ENCODE measurements at places on chromosomes 1 and 21. TPM values are rescaled to one million over a fixed set of nuclear protein-coding genes. Genes with fewer than 3 reads are reported as not detected.

Gene TMEM50A
- 96.7 TPM for total RNA-seq

Gene LCE2C
- total RNA-seq, result not detected

DNA sequence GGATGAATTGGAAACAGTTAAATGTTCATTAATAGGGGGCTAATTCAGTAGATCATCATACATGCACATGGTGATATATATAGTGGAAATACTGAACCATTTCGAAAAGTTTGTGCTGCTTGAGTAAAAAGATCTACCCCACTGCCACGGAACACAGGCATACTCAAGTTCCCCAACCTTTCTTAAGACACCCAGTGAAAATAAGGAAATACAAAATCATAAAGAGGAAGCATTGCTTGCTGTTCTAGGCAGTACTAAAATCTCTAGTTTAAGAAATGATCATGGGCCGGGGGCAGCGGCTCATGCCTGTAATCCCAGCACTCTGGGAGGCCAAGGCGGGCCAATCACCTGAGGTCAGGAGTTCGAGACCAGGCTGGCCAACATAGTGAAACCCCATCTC lies 37.6 kb upstream of the KIRREL1 start:
- H3K4me1 ChIP-seq, result no peaks in the 10 kb centered on the region
- peaks cover 7% of the 10 kb centered on the region for H3K27me3 ChIP-seq
- H3K36me3 ChIP-seq, result no peaks in the 10 kb centered on the region
- H3K27ac ChIP-seq, result no peak overlapping the region
- no peak for DNase-seq
- H3K4me3 ChIP-seq, result no peak overlapping the region

DNA sequence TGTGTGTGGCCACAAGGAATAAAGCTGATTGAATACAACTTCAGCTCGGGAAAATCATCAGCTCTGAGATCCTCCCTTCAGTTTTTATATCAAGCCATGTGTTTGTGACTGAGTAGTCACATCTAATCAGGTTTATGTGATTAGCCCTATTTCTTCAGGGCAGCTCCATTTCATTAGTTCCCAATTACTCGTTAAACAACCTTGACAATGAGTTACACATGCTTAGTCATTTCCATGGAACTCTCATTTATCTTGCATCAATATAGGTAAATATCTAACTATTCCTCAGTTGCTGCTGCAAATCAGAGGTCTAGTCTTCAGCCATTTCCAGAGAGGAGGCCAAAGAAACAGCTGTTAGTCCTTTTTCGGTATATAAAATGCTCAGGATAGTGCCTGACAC lies 16.3 kb downstream of the CRB1 start:
- H3K36me3 ChIP-seq, result no peaks in the 10 kb centered on the region
- H3K27ac ChIP-seq, result no peak overlapping the region
- H3K27me3 ChIP-seq, result no peaks in the 10 kb centered on the region
- no peaks in the 10 kb centered on the region for H3K4me1 ChIP-seq
- H3K4me3 ChIP-seq, result no peak overlapping the region

GRCh38 chr1:52157582-52157981 lies 15.7 kb downstream of the ZFYVE9 start:
- H3K27me3 ChIP-seq, result no peaks in the 10 kb centered on the region
- H3K4me1 ChIP-seq, result peaks cover 31% of the 10 kb centered on the region
- no peak overlapping the region for H3K4me3 ChIP-seq
- DNase-seq, result no peak
- no peaks in the 10 kb centered on the region for H3K36me3 ChIP-seq

DNA sequence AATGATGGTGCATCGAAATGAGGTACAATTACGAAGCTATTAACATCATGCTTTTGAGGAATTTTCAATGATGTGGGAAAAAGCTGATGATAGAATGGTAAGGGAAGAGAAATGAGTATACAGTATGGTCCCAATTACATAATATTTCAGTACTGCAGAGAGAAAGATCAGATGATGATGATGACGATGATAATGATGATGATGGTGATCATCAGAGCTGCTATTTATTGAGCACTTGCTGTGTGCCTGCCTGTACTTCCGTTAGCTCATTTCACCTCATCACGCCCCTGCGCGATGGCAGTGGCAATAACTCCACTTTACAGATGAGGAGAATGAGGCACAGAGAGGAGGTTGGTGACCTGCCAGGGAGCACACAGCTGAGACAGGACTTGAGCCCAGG lies 620.8 kb downstream of the MATN1 start:
- no peak overlapping the region for H3K27ac ChIP-seq
- H3K36me3 ChIP-seq, result no peaks in the 10 kb centered on the region
- H3K4me3 ChIP-seq, result no peak overlapping the region
- H3K27me3 ChIP-seq, result peaks cover 51% of the 10 kb centered on the region
- DNase-seq, result no peak

Gene SYPL2
- 35.7 TPM for total RNA-seq

Gene FAM72B
- 0.38 TPM for total RNA-seq

GRCh38 chr1:233897325-233898162 lies 6.9 kb upstream of the SLC35F3 start:
- no peak overlapping the region for H3K4me3 ChIP-seq
- H3K27ac ChIP-seq, result no peak overlapping the region
- no peaks in the 10 kb centered on the region for H3K4me1 ChIP-seq
- no peak for DNase-seq
- peaks cover 26% of the 10 kb centered on the region for H3K27me3 ChIP-seq
- H3K36me3 ChIP-seq, result no peaks in the 10 kb centered on the region

DNA sequence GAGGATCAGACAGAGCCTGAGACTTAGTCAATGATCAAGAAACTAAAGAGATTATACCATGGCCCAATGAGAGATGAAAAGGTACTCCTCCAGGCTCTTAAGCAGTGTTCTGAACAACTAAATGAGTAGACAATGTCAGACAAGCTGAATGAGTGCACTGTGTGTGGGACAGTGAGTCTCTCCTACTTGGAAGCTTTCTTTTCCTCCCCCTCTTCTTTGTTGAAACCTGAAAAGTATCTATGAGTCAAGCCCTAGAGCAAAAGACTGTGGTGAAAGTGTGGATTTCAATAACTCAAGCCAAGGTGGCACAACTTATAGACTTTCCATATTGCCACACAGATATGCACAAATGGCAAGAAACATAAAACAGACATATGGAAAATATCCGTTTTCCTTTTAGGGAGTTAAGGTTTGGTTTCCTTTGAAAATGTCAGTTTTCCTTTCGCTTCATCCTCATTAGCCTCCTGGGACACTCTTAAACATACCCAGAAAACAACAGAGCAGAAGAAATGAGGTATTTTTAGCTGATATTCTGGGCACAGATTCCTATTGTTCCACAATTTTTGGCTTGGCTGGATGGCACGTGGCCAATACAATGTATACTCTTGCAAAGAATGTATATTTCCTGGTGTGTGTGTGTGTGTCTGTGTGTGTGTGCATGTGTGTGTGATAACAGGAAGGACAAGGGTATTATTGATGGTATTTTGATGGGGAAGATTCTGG lies 96.6 kb downstream of the LMX1A start:
- H3K4me3 ChIP-seq, result no peak overlapping the region
- peaks cover 4% of the 10 kb centered on the region for H3K27me3 ChIP-seq
- no peaks in the 10 kb centered on the region for H3K36me3 ChIP-seq
- H3K27ac ChIP-seq, result no peak overlapping the region
- peaks cover 3% of the 10 kb centered on the region for H3K4me1 ChIP-seq

Gene NPPA
- total RNA-seq, result 23.0 TPM

- H3K27ac ChIP-seq, result no peak overlapping the region
- no peaks in the 10 kb centered on the region for H3K27me3 ChIP-seq
- H3K4me1 ChIP-seq, result peaks cover 6% of the 10 kb centered on the region
- no peak overlapping the region for H3K4me3 ChIP-seq
- no peak for DNase-seq
These were observed 32.1 kb downstream of the LYST start for GRCh38 chr1:235834620-235835019.

Gene GMEB1
- 7.0 TPM for total RNA-seq

DNA sequence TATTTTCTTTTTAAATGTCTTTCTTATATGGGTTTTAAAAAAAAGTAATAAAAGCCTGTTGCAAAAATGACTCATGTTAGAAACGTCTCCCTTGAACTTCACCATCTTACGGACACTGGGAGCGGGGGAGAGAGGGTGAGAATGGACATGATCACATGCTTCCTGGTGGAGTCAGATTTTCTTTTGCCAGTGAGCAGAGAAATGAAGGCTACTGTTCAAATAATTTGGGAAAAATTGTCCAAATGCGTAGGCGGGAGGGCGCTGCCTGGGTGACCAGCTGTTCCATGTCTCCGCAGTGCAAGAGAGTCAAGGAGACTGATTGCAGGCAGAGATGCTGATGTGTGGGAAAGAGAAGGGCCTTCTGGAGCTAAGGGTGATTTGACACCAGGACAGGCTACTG lies 23.1 kb downstream of the EIF2D start:
- H3K4me1 ChIP-seq, result peaks cover 6% of the 10 kb centered on the region
- no peaks in the 10 kb centered on the region for H3K27me3 ChIP-seq
- no peak for DNase-seq

Measured in heart right ventricle (tissue), 16 donors.